ENCODE measurements at places on chromosomes 3 and 15. TPM values are rescaled to one million over a fixed set of nuclear protein-coding genes. Genes with fewer than 3 reads are reported as not detected.

SPINK8 gene
- not detected for total RNA-seq

NR2F2 gene
- total RNA-seq: 25.0 TPM

CLDN16 gene
- not detected for total RNA-seq

BSN gene
- total RNA-seq: 0.63 TPM

CCR8 gene
- not detected for total RNA-seq

LIPH gene
- 0.47 TPM for total RNA-seq

ISLR gene
- 59.9 TPM for total RNA-seq

DNA sequence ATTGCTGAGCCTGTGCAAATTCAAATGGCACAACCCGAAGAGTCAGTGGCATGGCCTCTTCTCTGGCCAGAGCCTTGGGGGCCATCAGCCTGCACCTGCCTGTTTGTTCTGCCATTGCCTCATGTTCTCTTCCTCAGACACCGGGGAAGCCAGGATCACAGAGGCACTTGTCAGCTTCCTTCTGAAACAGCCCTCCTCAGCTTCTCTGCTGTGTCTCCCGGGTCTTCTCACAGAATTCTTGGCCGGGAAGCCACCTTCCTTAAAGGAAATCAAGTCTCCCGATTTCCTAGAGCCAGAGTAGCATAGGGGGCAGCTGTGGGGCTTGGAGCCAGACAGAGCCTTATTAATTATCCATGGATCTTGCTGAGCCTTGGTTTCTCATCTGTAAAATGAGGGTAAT lies 47.4 kb upstream of the CGNL1 start:
- H3K36me3 ChIP-seq: no peaks in the 10 kb centered on the region
- H3K27me3 ChIP-seq: no peaks in the 10 kb centered on the region
- H3K4me3 ChIP-seq: no peak overlapping the region

DNA sequence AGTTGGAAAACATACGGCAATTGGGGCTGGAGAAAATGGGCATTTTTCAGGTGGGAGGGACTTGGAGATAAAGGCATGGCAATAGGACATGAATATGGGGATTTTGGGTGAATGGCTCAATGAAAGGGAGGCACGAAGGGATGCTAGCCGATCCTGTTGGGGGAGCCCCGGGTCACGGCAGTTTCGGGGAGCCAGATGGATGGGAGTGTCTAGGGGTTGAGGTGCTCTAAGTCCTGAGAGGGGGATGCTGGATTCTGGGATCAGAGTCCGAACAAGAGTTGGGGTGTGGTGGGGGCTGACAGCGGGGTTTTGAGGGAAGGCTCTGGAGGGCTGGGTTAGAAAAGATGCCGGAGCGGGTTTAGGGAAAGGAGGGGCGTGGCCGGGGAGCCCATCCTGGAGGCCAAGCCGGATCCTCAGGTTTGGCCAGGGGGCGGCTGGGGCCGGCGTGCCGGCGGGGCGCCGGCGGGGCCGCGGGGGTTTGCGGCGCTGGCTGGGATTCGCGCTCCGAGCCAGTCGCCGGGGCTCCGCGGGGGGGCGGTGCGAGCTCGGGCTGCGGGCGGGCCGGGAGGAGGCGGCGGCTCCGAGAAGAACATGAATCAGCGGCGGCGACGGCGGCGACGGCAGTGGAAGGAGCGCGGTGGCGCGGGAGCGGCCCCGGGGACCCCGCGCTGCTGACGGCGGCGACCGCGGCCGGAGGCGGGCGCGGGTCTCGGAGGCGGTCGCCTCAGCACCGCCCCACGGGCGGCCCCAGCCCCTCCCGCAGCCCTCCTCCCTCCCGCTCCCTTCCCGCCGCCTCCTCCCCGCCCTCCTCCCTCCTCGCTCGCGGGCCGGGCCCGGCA lies at the start of gene TYRO3:
TSS of gene TYRO3 (plus strand) at position 813 of the 839 bp plus-strand sequence. CDS start 46 bp downstream, outside the sequence.
- H3K4me1 ChIP-seq: peaks cover 38% of the 10 kb centered on the region
- no peaks in the 10 kb centered on the region for H3K27me3 ChIP-seq
- DNase-seq: no peak
- peak within 1 kb of the TSS; percentile 61 for H3K27ac ChIP-seq
- no peaks in the 10 kb centered on the region for H3K36me3 ChIP-seq
- H3K4me3 ChIP-seq: peak within 1 kb of the TSS; percentile 55

DNA sequence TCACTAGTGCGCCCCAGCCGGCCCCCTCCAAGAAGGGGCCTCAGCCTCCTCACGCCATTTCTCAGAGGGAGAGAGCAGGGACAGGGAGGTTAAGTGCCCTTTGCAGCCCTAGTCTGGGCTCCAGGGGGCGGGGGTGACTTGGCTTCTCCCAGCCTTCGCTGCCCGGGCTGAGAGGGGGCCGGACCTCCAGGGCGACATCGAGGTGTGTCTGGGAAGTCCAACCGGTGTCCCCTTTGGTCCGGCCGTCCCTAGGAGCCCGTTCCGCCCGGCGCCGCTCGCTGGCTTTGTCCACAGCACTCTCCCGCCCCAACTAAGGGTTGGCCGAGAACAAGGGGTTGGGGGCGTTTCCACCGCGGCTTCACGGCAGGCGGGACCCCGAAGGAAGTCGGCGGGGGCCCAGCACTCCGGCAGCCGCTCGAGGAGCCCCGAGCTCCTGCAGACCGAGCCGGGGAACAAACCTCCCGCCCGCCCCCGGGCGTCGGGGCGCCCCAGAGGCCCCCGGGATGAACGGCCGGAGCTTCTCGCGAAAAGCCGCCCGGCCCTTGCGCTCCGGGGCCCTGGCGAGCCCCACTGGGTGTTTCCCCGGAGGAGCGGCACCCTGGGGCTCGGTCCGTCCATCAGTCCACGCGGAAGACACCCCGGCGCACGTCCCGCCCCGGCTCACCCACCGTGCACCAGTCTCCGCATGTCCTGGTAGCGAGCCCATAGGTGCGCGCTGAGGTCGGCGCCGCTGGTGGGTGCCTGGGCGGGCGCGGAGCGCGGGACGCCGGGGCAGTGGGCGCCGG lies 627 bp downstream of the NT5DC2 start:
- H3K27me3 ChIP-seq: no peaks in the 10 kb centered on the region
- DNase-seq: peak; percentile 58
- H3K4me3 ChIP-seq: peak overlapping the region; percentile 69
- H3K4me1 ChIP-seq: no peaks in the 10 kb centered on the region

GRCh38 chr3:55735976-55736375 lies 248.9 kb upstream of the WNT5A start:
- H3K4me1 ChIP-seq: no peaks in the 10 kb centered on the region
- no peaks in the 10 kb centered on the region for H3K27me3 ChIP-seq
- H3K36me3 ChIP-seq: no peaks in the 10 kb centered on the region
- DNase-seq: no peak
- H3K27ac ChIP-seq: no peak overlapping the region

DNA sequence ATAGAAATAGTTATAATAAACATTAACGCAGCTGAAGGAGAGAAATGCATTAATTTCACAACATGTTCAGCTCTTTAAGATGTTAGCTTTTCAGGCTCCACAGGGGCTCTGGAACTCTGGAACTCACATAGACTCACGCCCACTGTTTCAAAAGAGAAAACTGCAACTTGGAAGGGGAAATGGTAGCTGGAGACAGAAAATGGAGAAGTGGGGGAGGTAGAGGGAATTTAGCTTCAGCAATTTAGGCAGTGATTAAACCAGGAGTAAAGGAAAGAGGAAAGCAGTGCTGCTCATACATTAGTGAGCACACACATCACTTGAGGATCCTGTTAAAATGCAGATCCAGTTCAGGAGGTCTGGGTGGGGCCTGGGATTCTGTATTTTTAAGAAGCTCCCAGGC lies 274.8 kb upstream of the TRIM42 start:
- no peak overlapping the region for H3K4me3 ChIP-seq
- no peaks in the 10 kb centered on the region for H3K36me3 ChIP-seq
- no peak for DNase-seq
- H3K27ac ChIP-seq: no peak overlapping the region
- H3K27me3 ChIP-seq: no peaks in the 10 kb centered on the region
- no peaks in the 10 kb centered on the region for H3K4me1 ChIP-seq

GRCh38 chr15:47781527-47781926 lies 64.2 kb downstream of the SEMA6D start:
- H3K36me3 ChIP-seq: no peaks in the 10 kb centered on the region
- no peak overlapping the region for H3K27ac ChIP-seq
- no peak for DNase-seq
- no peak overlapping the region for H3K4me3 ChIP-seq
- H3K4me1 ChIP-seq: no peaks in the 10 kb centered on the region
- H3K27me3 ChIP-seq: no peaks in the 10 kb centered on the region

- no peaks in the 10 kb centered on the region for H3K27me3 ChIP-seq
- no peaks in the 10 kb centered on the region for H3K36me3 ChIP-seq
- no peak for DNase-seq
Observed at GRCh38 chr15:68252925-68253534, 23.5 kb upstream of the CLN6 start.

DNA sequence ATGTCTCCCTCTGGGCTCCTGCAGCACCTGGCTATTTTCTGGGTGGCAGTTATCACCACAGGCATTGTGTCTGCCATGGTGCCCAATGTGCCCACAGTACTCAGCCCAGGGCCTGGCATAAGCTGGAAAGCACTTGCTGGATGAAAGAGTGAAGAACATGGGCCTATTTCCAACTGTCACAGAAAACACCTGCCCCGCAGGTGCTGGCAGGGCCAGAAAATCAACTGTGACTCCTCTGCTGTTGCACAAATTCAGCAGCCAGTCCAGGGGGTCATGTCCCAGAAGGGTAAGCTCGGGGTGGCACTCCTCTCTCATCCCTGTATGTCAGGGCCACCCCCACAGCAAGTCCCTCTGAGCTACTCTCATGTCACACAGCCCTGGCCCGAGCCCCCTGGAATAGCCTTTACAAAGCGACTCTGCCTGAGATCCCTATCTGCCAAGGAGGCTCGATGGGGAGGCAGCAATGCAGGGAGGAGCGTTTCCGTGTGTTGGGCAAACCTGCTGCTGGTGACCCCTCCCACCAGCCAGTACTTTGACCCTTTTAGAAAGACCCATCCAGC lies 16.9 kb downstream of the ITIH3 start:
- H3K4me1 ChIP-seq: no peaks in the 10 kb centered on the region
- no peak overlapping the region for H3K27ac ChIP-seq
- no peak for DNase-seq

- no peak overlapping the region for H3K4me3 ChIP-seq
- no peaks in the 10 kb centered on the region for H3K4me1 ChIP-seq
- DNase-seq: no peak
- H3K27ac ChIP-seq: no peak overlapping the region
Observed at GRCh38 chr15:66938114-66938830, 127.1 kb upstream of the SMAD3 start.

GRCh38 chr3:32276279-32276841 lies 37.9 kb downstream of the CMTM8 start:
- no peaks in the 10 kb centered on the region for H3K36me3 ChIP-seq
- DNase-seq: no peak
- H3K27ac ChIP-seq: no peak overlapping the region
- H3K4me3 ChIP-seq: no peak overlapping the region
- H3K27me3 ChIP-seq: no peaks in the 10 kb centered on the region

DNA sequence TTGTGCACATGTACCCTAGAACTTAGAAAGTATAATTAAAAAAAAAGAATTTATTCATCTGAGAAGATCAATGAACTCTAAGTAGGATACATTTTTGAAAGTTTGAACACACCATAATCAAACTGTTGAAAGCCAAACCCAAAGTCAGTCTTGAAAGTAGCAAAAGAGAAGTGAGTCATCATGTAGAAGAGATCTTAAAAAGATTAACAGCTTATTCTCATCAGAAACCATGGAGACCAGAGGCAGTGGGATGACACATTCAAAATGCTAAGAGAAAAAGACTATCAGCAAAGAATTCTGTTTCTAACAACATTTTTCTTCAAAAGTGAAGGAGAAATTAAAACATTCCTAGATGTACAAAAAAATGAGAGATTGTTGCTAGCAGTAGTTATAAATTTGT lies 60.7 kb downstream of the TIMP4 start:
- DNase-seq: no peak
- H3K27me3 ChIP-seq: no peaks in the 10 kb centered on the region
- H3K4me1 ChIP-seq: no peaks in the 10 kb centered on the region
- H3K27ac ChIP-seq: no peak overlapping the region

GRCh38 chr15:28876131-28876844 lies 9.5 kb upstream of the APBA2 start:
- H3K36me3 ChIP-seq: no peaks in the 10 kb centered on the region
- DNase-seq: no peak
- H3K27ac ChIP-seq: no peak overlapping the region
- no peak overlapping the region for H3K4me3 ChIP-seq
- H3K4me1 ChIP-seq: no peaks in the 10 kb centered on the region
- no peaks in the 10 kb centered on the region for H3K27me3 ChIP-seq

GRCh38 chr3:27114684-27115083 lies 254.5 kb downstream of the NEK10 start:
- DNase-seq: no peak
- no peaks in the 10 kb centered on the region for H3K4me1 ChIP-seq
- H3K36me3 ChIP-seq: no peaks in the 10 kb centered on the region
- no peak overlapping the region for H3K27ac ChIP-seq
- H3K27me3 ChIP-seq: no peaks in the 10 kb centered on the region

DNA sequence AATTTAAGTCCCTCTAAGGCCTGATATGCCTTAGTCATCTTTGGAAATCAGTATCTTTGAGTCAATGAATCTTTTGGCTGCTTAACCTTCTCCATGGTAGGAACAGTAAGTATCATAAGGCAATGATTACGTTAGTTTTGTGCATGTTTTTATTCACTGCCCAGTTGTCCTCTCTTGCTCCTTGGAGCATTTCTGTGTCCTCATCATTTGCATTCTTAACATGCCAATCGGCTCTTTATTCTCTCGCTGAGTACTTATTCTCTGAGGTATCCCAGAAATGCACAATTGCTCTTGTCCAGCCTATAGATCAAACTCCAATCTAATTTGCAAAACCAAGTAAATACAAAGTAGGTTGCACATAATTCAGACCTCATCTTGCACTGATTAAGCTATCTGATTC lies 405.0 kb upstream of the IL12A start:
- H3K4me1 ChIP-seq: no peaks in the 10 kb centered on the region
- no peaks in the 10 kb centered on the region for H3K36me3 ChIP-seq
- H3K27me3 ChIP-seq: no peaks in the 10 kb centered on the region
- no peak overlapping the region for H3K27ac ChIP-seq
- no peak for DNase-seq

DNA sequence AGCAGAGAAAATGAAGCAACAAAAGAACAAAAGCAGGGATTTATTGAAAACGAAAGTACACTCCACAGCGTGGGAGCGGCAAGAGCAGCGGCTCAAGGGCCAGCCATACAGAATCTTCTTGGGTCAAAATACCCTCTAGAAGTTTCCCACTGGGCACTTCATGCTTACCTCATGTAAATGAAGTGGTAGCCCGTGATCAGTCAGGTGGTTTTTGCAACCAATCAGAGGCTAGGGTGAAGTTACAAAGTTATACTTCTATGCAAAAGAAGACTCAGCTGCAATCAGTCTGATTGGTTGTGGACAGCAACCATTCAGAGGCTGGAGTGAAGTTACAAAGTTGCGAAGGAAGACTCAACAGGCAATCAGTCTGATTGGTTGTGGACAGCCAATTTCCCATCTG lies 37.8 kb upstream of the TRH start:
- no peaks in the 10 kb centered on the region for H3K36me3 ChIP-seq
- peak overlapping the region; percentile 36 for H3K4me3 ChIP-seq
- no peaks in the 10 kb centered on the region for H3K27me3 ChIP-seq
- DNase-seq: peak; percentile 61
- no peaks in the 10 kb centered on the region for H3K4me1 ChIP-seq

GRCh38 chr3:197810901-197811300 lies 19.8 kb downstream of the LRCH3 start:
- no peak for DNase-seq
- no peaks in the 10 kb centered on the region for H3K27me3 ChIP-seq
- H3K4me1 ChIP-seq: peaks cover 32% of the 10 kb centered on the region
- H3K4me3 ChIP-seq: no peak overlapping the region

GRCh38 chr3:101836160-101836559 lies 13.2 kb upstream of the NFKBIZ start:
- H3K27ac ChIP-seq: no peak overlapping the region
- no peak overlapping the region for H3K4me3 ChIP-seq
- H3K27me3 ChIP-seq: no peaks in the 10 kb centered on the region
- no peak for DNase-seq
- H3K36me3 ChIP-seq: no peaks in the 10 kb centered on the region
- peaks cover 6% of the 10 kb centered on the region for H3K4me1 ChIP-seq

Measured in right atrium auricular region (tissue), 2 donors.